Cardiac muscle cell (in vitro differentiated cells and primary cell): ENCODE measurements at places on chromosomes 4 and X. TPM values are rescaled to one million over a fixed set of nuclear protein-coding genes. Genes with fewer than 3 reads are reported as not detected.
A peak's percentile ranks its signal among the peaks of the same experiment; 100 is the strongest.

Gene FGFBP1
- total RNA-seq, result not detected in 2 replicates

Gene AVPR2
- not detected in 2 replicates for total RNA-seq

Gene NCAPG
- 3.5 and 25.1 TPM in 2 replicates for total RNA-seq

Gene THAP9
- total RNA-seq, result 11.9 and 23.8 TPM in 2 replicates

Gene GAGE12F
- total RNA-seq, result not detected in 2 replicates

Gene GSX2
- total RNA-seq, result not detected in 2 replicates

DNA sequence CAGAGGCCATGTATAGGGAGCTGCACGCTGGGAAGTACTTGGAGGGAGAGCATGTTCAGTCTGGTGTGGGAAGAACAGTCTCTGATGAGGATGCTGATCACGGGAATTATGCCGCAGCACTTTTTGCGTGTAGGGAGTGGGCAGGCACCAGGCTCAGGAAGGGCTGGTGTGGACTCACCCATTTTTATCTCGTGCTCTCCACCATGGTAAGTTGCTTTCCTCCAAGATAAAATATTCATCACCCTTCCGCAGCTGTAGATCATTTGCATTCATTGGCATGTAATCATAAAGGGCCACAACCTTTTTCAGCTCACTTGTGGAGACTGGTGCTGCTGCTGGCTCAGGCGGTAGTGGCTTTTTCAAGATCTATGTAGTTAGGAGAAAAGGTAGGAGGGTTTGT is 11.8 kb upstream of the TIMM8A start:
- H3K27me3 ChIP-seq, result no peaks in the 10 kb centered on the region
- H3K27ac ChIP-seq, result no peak overlapping the region
- H3K4me1 ChIP-seq, result no peaks in the 10 kb centered on the region
- DNase-seq, result no peak
- H3K36me3 ChIP-seq, result no peaks in the 10 kb centered on the region

- no peak overlapping the region for H3K27ac ChIP-seq
- no peak for DNase-seq
- no peaks in the 10 kb centered on the region for H3K27me3 ChIP-seq
- H3K4me3 ChIP-seq, result no peak overlapping the region
Measured at GRCh38 chr4:171376724-171377123, 436.5 kb upstream of the GALNTL6 start.

GRCh38 chr4:128153800-128154199 is 92.7 kb downstream of the LARP1B start:
- peak; percentile 55 for DNase-seq
- H3K4me3 ChIP-seq, result no peak overlapping the region
- no peak overlapping the region for H3K27ac ChIP-seq
- no peaks in the 10 kb centered on the region for H3K36me3 ChIP-seq

DNA sequence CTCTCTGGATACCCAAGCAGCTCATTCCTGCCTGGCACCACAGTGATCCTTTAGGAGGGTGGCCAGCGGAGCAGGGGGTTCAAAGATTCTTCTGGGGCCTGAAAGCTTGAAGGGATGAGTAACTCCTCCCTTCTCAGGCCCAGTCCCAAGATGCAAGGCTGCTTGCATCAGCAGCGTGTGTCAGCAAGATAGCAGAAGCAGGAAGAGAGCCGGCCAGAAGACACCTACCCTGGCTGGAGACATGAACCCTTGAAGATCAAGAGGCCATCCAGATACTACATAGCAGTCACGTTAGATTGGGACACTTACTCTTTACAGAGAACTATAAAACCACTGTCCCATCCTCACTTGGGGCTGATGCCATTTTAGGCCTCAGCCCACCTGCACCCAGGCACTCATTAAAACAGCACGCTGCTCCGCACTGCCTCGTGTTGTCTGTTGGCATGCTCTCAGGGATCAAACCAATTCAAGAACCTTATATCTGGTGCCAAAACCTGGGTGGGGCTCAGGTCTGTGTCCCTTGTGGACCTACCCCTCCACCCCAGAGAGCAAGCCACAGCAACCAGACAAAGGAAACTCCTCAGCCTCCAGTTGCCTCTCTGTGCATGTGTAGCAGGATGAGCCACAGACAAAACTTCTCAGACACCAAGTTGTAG is 6.5 kb downstream of the UGT2B17 start:
- no peaks in the 10 kb centered on the region for H3K36me3 ChIP-seq
- no peaks in the 10 kb centered on the region for H3K27me3 ChIP-seq
- H3K4me1 ChIP-seq, result no peaks in the 10 kb centered on the region
- H3K4me3 ChIP-seq, result no peak overlapping the region

DNA sequence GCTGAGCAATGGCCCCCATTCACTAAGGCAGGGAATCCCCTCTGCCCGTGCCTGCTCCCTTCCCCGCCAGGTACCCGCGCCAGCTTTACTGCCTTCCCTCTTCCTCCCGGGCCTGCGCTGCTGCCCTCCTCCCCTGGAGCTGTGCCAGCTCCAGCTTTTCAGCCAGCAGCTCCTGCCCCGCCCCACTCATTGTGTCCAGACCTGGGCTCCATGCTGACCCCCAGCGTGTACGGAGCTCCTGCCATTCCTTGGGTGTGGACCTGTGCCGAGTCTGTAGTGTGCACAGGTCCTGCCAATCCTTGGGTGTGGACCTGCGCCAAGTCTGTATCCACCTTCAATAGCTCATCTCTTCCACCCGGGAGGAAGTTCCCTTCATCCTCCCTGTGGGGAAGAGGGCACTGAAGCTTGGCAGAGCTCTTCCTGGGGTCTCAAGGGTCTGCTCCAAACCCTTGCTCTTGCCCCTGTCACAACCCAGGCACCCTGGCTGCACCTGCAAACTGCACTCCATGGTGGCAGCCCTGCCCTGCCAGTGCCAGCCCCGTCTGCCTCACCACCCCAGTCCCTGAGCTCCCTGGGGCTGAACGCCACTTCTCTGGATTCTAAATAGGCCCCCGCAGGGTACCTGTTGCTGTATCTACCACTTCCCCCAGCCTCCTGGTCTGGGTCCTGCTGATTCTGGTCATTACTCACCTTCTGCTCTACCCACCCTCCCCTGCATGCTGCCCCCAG is 63.9 kb downstream of the TRMT44 start:
- H3K27me3 ChIP-seq, result no peaks in the 10 kb centered on the region
- H3K27ac ChIP-seq, result no peak overlapping the region
- no peak for DNase-seq
- H3K4me3 ChIP-seq, result no peak overlapping the region

- H3K36me3 ChIP-seq, result no peaks in the 10 kb centered on the region
- DNase-seq, result no peak
- H3K27ac ChIP-seq, result no peak overlapping the region
- H3K4me1 ChIP-seq, result no peaks in the 10 kb centered on the region
- H3K27me3 ChIP-seq, result no peaks in the 10 kb centered on the region
Measured at GRCh38 chr4:110949542-110949941, 326.7 kb upstream of the PITX2 start.

DNA sequence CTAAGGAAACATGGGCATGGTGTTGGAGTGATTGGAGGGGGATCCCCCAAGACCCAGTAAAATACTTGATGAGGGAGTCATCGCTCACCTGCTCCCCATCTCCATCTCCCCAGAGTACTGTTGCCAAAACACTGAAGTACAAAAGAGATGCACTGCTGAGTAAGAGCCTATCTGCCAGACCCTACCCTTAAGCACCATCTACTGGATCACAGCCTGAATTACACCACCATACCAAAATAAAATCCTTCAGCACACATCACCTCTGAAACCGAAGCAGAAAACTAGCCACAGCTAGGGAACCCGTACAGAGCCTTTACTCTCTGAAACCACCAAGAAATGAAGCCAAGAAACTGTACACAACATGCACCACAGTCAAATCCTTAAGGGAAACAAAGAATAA is 466.3 kb upstream of the ACTRT1 start:
- no peak overlapping the region for H3K4me3 ChIP-seq
- H3K4me1 ChIP-seq, result no peaks in the 10 kb centered on the region
- H3K36me3 ChIP-seq, result no peaks in the 10 kb centered on the region
- DNase-seq, result peak; percentile 3

DNA sequence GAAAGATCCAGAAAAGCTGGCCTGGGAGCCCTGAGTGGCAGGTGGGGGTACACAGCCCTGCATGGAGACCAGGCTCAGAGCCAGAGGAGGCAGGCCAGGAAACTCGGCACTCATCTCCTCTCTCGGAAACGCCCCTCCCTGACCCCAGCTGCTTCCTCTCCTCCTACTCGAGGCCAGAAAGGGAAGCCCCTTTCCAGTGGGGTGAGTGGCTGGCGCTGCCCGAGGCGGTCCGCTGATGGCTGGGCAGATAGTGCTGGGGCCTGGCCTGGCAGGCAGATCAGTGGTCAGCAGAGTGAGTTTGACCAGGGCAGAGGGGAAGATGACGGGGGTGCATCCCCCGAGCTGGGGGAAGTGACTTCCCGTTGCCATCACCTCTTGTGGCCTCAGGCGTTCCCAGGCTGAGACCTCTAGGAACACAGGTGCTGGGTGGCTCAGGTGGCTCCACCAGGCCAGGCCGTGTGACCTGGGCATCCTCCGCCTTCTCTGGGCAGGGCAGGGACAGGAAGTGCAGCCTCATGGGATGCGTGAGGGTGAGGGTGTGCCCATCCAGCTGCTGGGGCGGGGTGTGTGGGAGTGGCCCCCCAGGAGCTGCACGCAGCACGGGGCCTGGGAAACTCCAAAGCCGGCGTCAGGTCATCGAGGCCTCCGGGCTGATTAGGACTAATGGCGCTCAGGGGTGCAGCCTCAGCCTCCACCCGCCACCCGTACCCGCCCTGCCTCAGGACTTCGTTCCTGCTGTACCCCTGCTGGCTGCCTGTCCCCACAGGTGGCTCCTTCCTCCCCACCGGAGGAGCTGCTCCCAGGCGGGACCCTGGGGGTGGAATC is 5.7 kb downstream of the SH3BP2 start:
- no peaks in the 10 kb centered on the region for H3K36me3 ChIP-seq
- H3K4me3 ChIP-seq, result no peak overlapping the region
- H3K27me3 ChIP-seq, result no peaks in the 10 kb centered on the region
- peaks cover 34% of the 10 kb centered on the region for H3K4me1 ChIP-seq
- DNase-seq, result no peak

GRCh38 chr4:149403081-149403480 is 412.6 kb downstream of the IQCM start:
- no peaks in the 10 kb centered on the region for H3K4me1 ChIP-seq
- H3K4me3 ChIP-seq, result no peak overlapping the region
- no peaks in the 10 kb centered on the region for H3K36me3 ChIP-seq
- H3K27ac ChIP-seq, result no peak overlapping the region
